ENCODE measurements at places on chromosomes 12 and 14. TPM values are rescaled to one million over a fixed set of nuclear protein-coding genes. Genes with fewer than 3 reads are reported as not detected.
A peak's percentile ranks its signal among the peaks of the same experiment; 100 is the strongest.

- DNase-seq: no peak
- no peaks in the 10 kb centered on the region for H3K27me3 ChIP-seq
- H3K27ac ChIP-seq: no peak overlapping the region
- peaks cover 3% of the 10 kb centered on the region for H3K4me1 ChIP-seq
- peaks cover 34% of the 10 kb centered on the region for H3K36me3 ChIP-seq
- H3K4me3 ChIP-seq: no peak overlapping the region
These were observed 59.6 kb upstream of the LRTM2 start for GRCh38 chr12:1760566-1761382.

DNA sequence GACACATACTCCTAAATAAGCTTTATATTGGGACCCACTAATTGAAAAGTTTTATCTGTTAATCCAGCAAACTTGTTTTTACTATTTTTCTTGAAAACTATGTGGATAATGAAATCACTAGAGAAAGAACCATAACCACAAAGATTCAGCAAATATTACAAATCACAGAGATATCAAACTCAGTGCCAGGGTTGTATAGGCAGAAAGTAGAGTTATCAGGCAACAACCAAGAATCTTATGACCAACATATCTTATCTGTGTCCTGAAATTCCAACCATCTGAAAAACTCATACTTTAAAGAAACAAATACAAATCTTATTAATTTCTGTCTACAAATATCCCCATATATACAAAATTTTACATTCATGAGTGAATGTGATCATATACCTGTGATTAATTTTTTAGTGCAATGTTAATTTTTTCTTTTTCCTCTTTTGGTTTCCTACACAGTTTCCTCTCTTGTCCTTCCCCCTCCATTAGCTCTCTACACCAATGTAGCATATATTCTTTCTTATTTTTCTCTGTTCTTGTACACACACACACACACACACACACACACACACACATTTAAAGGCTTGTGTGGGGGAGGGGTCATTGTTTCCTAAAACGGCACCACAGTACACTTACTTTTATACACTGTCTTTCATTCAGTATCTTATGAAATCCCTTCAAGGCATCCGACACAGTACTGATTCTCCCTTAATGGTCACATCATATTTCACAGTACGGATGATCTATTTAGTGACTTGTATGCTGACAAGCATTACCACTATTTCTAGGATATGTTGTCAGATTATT is 18.6 kb downstream of the AMN1 start:
- DNase-seq: no peak
- peaks cover 24% of the 10 kb centered on the region for H3K36me3 ChIP-seq
- H3K4me3 ChIP-seq: no peak overlapping the region
- H3K27me3 ChIP-seq: no peaks in the 10 kb centered on the region

DNA sequence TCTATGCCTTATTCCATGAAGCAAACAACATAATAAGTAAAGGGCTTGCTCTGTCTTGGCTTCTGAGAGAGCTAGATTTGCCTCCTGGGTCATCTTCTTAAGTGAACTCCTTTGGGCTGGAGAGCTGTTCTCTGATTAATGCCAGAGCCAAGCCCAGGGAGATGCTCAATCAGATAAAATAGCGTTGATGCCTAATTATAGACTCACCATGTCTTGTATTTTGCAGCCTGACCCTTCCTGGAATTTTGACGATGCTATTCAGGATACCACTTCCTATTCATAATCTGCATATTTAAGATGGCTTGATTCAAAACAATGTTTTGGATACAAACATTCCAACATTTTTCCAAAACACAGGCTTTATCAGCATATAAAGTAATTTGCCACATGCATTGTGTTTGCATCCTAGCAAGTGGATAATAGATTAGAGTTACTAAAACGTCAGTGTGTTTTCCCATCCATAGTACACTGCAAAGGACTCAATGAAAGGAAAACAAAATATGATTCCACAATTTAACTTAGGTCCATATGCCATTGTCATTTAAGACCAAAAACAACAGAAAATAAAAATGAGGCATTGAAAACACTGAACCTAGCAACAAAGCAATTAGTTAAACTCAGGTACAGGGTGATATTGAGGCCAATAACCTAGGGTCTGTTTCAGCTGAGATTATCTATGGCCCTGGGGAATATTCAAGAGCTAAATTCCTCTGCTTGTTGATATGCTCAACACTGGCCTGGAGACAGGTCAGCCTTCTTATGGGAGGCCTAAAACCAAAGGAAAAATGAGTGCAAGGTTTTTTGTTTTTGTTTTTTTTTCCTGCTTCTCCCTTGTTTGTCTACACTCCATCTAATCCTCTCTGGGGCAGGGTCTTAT is 184.2 kb upstream of the FOXN3 start:
- DNase-seq: no peak
- no peaks in the 10 kb centered on the region for H3K27me3 ChIP-seq
- peaks cover 29% of the 10 kb centered on the region for H3K4me1 ChIP-seq

Gene SIRT4
- total RNA-seq: 0.94 TPM

GRCh38 chr12:80332827-80333226 is 111.2 kb upstream of the PTPRQ start:
- no peak for DNase-seq
- no peak overlapping the region for H3K4me3 ChIP-seq
- no peaks in the 10 kb centered on the region for H3K36me3 ChIP-seq
- H3K4me1 ChIP-seq: no peaks in the 10 kb centered on the region
- H3K27ac ChIP-seq: no peak overlapping the region
- H3K27me3 ChIP-seq: no peaks in the 10 kb centered on the region

Gene NFATC4
- total RNA-seq: not detected

GRCh38 chr14:102819176-102819628 is 42.0 kb downstream of the TRAF3 start:
- H3K4me3 ChIP-seq: peak overlapping the region; percentile 55
- no peaks in the 10 kb centered on the region for H3K27me3 ChIP-seq
- H3K27ac ChIP-seq: peak overlapping the region; percentile 86
- peak; percentile 71 for DNase-seq

GRCh38 chr14:96754162-96754844 is 42.9 kb upstream of the VRK1 start:
- DNase-seq: no peak
- no peaks in the 10 kb centered on the region for H3K36me3 ChIP-seq
- H3K27me3 ChIP-seq: peaks cover 9% of the 10 kb centered on the region

- no peak for DNase-seq
- H3K4me1 ChIP-seq: no peaks in the 10 kb centered on the region
- H3K4me3 ChIP-seq: no peak overlapping the region
- no peak overlapping the region for H3K27ac ChIP-seq
These were observed 190.2 kb upstream of the LMO3 start for GRCh38 chr12:16796168-16796567.

Gene SERPINA3
- not detected for total RNA-seq

GRCh38 chr12:25524366-25524765 is 28.7 kb downstream of the LMNTD1 start:
- H3K4me3 ChIP-seq: no peak overlapping the region
- no peaks in the 10 kb centered on the region for H3K36me3 ChIP-seq
- peaks cover 2% of the 10 kb centered on the region for H3K27me3 ChIP-seq
- no peaks in the 10 kb centered on the region for H3K4me1 ChIP-seq
- H3K27ac ChIP-seq: no peak overlapping the region

GRCh38 chr12:25926536-25926935 is 31.9 kb upstream of the RASSF8 start:
- H3K27me3 ChIP-seq: peaks cover 2% of the 10 kb centered on the region
- H3K4me3 ChIP-seq: no peak overlapping the region
- no peak overlapping the region for H3K27ac ChIP-seq
- DNase-seq: no peak
- H3K4me1 ChIP-seq: no peaks in the 10 kb centered on the region
- no peaks in the 10 kb centered on the region for H3K36me3 ChIP-seq

GRCh38 chr14:95811813-95812212 is 64.8 kb upstream of the TUNAR start:
- no peaks in the 10 kb centered on the region for H3K4me1 ChIP-seq
- peaks cover 10% of the 10 kb centered on the region for H3K27me3 ChIP-seq
- no peak for DNase-seq
- H3K4me3 ChIP-seq: no peak overlapping the region
- no peaks in the 10 kb centered on the region for H3K36me3 ChIP-seq
- H3K27ac ChIP-seq: no peak overlapping the region
